ENCODE measurements at places on chromosomes 3 and 15. TPM values are rescaled to one million over a fixed set of nuclear protein-coding genes. Genes with fewer than 3 reads are reported as not detected.

MAPK6 gene
- 69.3 TPM for total RNA-seq

TMEM207 gene
- not detected for total RNA-seq

DLL4 gene
- total RNA-seq, result not detected

DNA sequence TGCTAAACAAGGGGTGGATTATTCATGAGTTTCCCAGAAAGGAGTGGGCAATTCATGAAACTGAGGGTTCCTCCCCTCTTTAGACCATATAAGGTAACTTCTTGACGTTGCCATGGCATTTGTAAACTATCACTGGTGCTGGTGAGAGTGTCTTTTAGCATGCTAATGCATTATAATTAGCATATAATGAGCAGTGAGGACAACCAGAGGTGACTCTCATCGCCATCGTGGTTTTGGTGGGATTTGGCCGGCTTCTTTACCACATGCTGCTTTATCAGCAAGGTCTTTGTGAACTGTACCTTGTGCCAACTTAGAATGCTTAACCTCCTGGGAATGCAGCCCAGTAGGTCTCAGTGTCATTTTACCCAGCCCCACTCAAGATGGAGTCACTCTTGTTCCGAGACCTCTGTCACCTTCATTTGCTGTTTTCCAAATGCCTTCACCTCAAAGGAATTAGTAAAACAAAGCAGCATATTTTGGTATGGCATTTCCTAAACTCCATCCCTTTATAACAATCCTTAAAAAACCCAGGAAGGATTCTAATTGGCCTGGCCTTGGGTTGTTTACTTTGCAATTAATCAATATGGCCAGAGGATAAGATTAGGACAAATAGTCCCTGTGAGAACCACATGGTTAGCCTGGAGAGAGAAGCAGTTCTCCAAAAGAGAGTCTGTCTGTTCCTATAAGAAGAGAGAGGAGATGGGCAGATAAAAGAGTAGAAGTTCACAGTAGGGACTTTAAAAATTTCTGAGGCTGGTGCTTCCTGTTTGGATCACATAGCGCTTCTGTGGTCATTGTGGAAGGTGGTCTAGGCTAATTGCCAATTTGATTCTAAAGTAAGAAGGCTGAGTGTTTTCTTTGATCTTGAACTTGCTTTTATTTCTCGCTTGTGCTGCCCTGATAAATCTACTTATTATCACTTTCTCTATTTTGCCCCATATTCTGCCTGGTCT lies 155.2 kb upstream of the EOMES start:
- H3K27ac ChIP-seq, result no peak overlapping the region
- DNase-seq, result no peak

TMC3 gene
- total RNA-seq, result not detected

ITPKA gene
- total RNA-seq, result 7.7 TPM

USP50 gene
- total RNA-seq, result not detected

GRCh38 chr3:124584552-124585391 lies 145.5 kb upstream of the UMPS start:
- H3K27ac ChIP-seq, result no peak overlapping the region
- DNase-seq, result peak; percentile 58
- peaks cover 49% of the 10 kb centered on the region for H3K27me3 ChIP-seq
- H3K36me3 ChIP-seq, result no peaks in the 10 kb centered on the region
- peak overlapping the region; percentile 71 for H3K4me3 ChIP-seq

- no peaks in the 10 kb centered on the region for H3K36me3 ChIP-seq
- peaks cover 43% of the 10 kb centered on the region for H3K4me1 ChIP-seq
- H3K27ac ChIP-seq, result no peak overlapping the region
- no peak for DNase-seq
- no peak overlapping the region for H3K4me3 ChIP-seq
These were observed 423.8 kb downstream of the MECOM start for GRCh38 chr3:169239756-169240155.

DNA sequence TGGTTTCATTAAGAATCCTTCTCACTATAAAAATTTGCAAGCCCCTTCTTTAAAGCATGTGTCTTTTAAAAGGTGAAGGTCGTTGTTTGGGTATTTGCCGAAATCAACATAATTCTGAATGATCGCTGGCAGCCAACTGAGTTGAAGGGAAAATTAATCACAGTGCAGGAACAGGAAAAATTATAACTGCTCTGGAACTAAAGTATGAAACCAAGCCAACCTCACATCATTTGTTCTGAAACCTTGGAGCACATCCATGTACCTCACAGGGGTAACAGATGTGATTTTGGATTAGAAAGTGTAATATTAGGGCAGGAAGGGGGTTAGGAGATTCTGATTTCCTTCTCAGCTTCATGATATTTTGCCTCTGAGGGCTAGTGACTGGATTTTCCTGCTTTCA lies 52.2 kb upstream of the PTX3 start:
- no peak overlapping the region for H3K27ac ChIP-seq
- no peak for DNase-seq
- no peaks in the 10 kb centered on the region for H3K27me3 ChIP-seq

PCSK6 gene
- total RNA-seq, result not detected

GRCh38 chr3:61936344-61936937 lies 375.1 kb downstream of the PTPRG start:
- H3K27me3 ChIP-seq, result no peaks in the 10 kb centered on the region
- H3K27ac ChIP-seq, result no peak overlapping the region
- peak; percentile 62 for DNase-seq
- no peaks in the 10 kb centered on the region for H3K36me3 ChIP-seq
- no peak overlapping the region for H3K4me3 ChIP-seq
- no peaks in the 10 kb centered on the region for H3K4me1 ChIP-seq

ARNT2 gene
- 23.5 TPM for total RNA-seq

- no peaks in the 10 kb centered on the region for H3K4me1 ChIP-seq
- H3K27ac ChIP-seq, result no peak overlapping the region
- no peaks in the 10 kb centered on the region for H3K27me3 ChIP-seq
- H3K4me3 ChIP-seq, result no peak overlapping the region
- H3K36me3 ChIP-seq, result no peaks in the 10 kb centered on the region
These were observed 1114.2 kb downstream of the NSUN3 start for GRCh38 chr3:95177096-95177495.

DNA sequence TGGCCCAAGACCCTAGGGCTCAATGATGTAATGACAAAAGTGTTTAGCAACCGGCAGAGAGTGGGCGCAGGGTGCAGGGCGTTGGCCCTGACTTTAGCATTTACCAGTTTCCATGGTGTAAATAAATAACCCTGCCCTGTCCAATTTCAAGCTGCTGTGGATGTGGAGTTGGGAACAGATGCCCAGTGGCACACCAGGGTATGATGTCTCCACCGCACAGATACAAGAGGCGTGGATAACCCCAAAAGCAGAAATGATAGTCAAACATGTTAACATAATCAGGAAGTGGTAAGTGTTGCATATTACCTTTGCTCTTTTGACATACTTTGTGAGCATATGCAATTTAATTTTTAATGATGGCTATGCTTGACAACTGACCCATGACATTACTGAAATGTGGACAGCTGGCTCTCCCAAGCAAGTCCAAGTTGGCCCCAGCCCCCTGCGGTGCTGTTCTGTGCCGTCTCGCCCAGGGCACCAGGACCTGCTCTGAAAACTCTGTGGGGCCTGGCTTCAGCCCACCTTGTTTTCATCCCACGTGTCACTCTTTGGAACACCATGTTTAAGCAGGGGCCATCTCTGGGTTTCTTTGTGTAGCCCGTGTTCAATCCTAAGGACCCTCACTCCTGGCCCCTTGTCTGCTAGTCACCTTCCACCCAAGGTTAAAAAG lies 10.8 kb upstream of the ANPEP start:
- H3K4me3 ChIP-seq, result no peak overlapping the region
- H3K27me3 ChIP-seq, result no peaks in the 10 kb centered on the region
- peaks cover 74% of the 10 kb centered on the region for H3K4me1 ChIP-seq

DNA sequence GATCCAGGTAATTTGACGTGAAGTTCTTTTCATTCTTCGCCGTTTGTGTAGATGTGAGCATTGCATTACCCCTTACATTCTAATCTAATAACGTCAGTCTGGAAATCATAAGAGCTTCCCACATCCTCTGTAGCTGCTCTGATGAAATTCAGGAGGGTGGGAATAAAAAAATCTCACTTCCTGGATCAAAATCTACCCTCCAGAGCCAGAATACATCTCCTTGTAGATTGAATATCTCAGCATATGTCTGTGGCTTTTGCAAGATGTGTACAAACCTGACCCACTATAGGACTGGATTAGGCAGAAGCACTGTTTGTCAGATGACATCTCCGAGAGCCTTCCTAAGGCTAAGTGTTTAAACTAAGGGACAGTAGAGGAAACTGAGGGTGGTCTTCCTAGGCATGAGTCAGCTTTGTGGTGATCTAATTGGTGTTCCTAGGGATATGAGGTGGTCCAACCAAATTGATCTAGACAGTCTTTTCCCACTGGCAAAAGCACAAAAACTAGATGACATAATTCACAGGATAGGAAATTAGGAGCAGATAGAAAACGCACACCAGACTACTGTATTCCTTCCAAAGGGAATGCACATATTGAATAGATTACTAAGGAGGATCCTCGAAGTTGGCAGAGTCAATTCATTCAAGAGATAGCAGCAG lies 216.3 kb upstream of the LRTM1 start:
- no peaks in the 10 kb centered on the region for H3K36me3 ChIP-seq
- H3K4me1 ChIP-seq, result peaks cover 29% of the 10 kb centered on the region
- H3K27ac ChIP-seq, result peak overlapping the region; percentile 81
- H3K4me3 ChIP-seq, result 0 out of 2 replicates have a peak overlapping the region, but pooled peaks have one; percentile 4
- no peaks in the 10 kb centered on the region for H3K27me3 ChIP-seq

LYZL4 gene
- not detected for total RNA-seq

DNA sequence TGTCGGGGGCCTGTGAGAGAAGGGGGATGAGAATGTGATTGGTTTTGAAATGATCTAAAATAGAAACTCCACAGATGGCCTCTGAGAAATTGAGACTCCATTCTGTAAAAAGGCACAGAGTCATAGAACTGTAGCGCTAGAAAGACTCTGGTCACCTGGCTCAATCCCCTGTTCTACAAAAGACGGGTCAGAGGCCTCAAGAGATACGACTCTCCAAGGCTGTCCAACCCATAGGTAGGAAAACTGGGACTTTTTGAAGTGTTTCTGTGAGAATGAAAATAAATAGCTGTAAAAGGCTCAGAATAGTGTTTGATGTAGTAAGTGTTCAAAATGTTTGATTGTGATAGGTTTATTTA lies 11.7 kb upstream of the TMC3 start:
- H3K4me3 ChIP-seq, result no peak overlapping the region
- no peaks in the 10 kb centered on the region for H3K27me3 ChIP-seq
- H3K36me3 ChIP-seq, result no peaks in the 10 kb centered on the region
- H3K27ac ChIP-seq, result no peak overlapping the region
- no peaks in the 10 kb centered on the region for H3K4me1 ChIP-seq

SCAMP5 gene
- 4.0 TPM for total RNA-seq

- no peaks in the 10 kb centered on the region for H3K36me3 ChIP-seq
- H3K27me3 ChIP-seq, result no peaks in the 10 kb centered on the region
- no peak for DNase-seq
- H3K27ac ChIP-seq, result no peak overlapping the region
- H3K4me3 ChIP-seq, result no peak overlapping the region
These were observed 732.1 kb downstream of the ZPLD1 start for GRCh38 chr3:103166890-103167289.

P2RY14 gene
- not detected for total RNA-seq

NEK4 gene
- total RNA-seq, result 15.8 TPM

- H3K4me1 ChIP-seq, result no peaks in the 10 kb centered on the region
- no peak overlapping the region for H3K27ac ChIP-seq
- H3K36me3 ChIP-seq, result no peaks in the 10 kb centered on the region
- DNase-seq, result no peak
- peaks cover 16% of the 10 kb centered on the region for H3K27me3 ChIP-seq
These were observed 74.0 kb upstream of the ETV5 start for GRCh38 chr3:186182850-186183249.

- peak overlapping the region; percentile 56 for H3K27ac ChIP-seq
- no peaks in the 10 kb centered on the region for H3K27me3 ChIP-seq
- H3K36me3 ChIP-seq, result peaks cover 19% of the 10 kb centered on the region
- H3K4me3 ChIP-seq, result no peak overlapping the region
- DNase-seq, result peak; percentile 94
These were observed 11.1 kb downstream of the RUVBL1 start for GRCh38 chr3:128112357-128112968.

- H3K4me1 ChIP-seq, result peaks cover 12% of the 10 kb centered on the region
- no peak overlapping the region for H3K4me3 ChIP-seq
- no peak for DNase-seq
- H3K27ac ChIP-seq, result no peak overlapping the region
- H3K27me3 ChIP-seq, result no peaks in the 10 kb centered on the region
These were observed 295.6 kb upstream of the RASGRP1 start for GRCh38 chr15:38860253-38860652.

GRCh38 chr15:35448294-35448693 lies 97.7 kb downstream of the DPH6 start:
- no peak overlapping the region for H3K27ac ChIP-seq
- no peaks in the 10 kb centered on the region for H3K36me3 ChIP-seq
- DNase-seq, result no peak
